ENCODE measurements at places on chromosomes 5 and 9.
A peak's percentile ranks its signal among the peaks of the same experiment; 100 is the strongest.

DNA sequence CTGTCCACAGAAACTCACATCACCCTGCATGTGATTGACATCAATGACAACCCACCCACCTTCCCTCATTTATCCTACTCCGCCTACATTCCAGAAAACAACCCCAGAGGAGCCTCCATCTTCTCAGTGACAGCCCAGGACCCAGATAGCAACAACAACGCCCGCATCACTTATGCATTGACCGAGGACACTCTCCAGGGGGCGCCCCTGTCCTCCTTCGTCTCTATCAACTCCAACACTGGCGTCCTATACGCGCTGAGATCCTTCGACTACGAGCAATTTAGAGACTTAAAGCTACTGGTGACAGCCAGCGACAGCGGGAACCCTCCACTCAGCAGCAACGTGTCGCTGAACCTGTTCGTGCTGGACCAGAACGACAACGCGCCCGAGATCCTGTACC, 1.7 kb downstream of the PCDHGA3 start:
- DNase-seq: no peak

DNA sequence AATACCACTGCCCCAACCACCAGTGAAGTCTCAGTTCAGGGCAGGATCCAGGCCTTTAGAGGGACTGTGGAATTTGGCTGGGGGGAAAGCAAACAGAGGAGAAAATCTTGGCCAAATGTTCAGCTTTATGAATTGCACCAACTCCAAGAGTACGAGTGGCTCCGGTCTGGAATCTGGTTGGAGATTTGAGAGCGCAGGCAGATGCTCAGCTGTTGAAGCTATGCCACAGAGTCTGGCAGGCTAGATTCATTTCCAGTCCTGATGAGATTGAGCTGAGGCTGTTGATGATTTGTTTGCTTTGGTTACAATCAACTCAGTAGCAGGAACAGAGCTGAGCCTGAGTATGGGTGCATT, 9.1 kb upstream of the HSPB3 start:
- DNase-seq: no peak

DNA sequence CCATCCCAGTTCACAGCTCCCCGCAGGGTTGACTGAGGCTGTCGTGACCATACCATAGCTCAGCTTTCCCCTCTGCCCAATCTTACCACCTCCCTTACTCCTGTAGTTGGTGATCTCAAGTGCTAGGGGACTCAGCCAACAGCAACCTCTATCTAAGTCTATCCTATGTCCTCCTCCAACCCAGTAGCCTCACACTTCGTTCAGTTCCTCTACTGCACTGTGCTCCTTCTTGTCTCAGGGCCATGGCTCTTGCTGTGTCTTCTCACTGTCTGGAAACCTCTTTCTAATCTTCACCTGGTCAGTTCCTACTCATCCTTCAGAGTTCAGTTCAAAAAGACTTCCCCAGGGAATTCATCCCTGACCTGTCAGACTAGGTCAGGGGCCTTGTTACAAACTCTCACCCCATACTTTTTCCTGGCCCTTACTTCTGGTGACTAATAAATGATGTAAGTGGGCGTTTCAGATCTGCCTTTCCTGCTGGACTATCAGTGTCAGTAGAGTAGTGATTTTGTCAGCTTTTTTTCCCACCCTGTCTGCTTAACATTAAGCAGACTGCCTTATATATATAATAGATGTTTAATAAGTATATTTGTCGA, 53.6 kb upstream of the NR3C1 start:
- DNase-seq: no peak

DNA sequence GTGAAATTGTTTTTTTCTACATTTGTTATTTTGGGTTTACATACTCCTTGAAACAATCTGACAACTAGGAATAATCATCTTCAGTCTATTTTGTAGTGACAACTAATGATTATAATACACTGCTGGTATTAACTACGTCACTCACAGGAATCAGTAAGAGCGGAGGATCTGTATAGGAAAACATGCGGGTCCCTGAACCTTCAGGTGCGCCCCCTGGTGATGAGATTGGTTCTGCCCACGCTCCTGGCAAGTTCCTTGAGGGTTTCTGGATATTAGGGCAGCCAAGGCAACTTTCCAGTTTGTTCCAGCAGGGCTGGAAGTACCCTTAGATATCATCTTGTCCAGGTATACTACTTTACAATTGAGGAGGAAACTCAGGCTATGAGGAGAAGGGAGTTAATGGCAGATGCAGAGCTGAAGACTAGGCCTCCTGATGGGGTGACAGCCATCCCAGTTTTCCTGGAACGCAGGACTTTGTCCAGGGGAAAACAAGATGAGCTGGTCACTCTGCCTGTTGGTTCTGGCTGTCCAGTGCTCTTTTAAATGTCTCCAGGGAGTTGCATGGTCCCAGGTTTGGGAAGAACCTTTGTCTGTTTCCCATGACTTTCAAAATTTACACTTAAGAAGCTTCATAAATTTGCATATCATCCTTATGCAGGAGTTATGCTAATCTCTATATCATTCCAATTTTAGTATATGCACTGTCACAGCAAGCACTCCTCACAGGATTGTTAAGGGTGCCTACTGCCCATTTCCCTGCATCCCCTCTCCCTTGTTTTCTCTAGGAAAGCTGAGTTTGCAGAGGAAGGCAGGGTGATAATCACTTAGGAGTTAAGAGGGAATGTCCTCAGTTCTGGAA, 14.9 kb upstream of the WNT8A start:
- DNase-seq: peak; percentile 78

DNA sequence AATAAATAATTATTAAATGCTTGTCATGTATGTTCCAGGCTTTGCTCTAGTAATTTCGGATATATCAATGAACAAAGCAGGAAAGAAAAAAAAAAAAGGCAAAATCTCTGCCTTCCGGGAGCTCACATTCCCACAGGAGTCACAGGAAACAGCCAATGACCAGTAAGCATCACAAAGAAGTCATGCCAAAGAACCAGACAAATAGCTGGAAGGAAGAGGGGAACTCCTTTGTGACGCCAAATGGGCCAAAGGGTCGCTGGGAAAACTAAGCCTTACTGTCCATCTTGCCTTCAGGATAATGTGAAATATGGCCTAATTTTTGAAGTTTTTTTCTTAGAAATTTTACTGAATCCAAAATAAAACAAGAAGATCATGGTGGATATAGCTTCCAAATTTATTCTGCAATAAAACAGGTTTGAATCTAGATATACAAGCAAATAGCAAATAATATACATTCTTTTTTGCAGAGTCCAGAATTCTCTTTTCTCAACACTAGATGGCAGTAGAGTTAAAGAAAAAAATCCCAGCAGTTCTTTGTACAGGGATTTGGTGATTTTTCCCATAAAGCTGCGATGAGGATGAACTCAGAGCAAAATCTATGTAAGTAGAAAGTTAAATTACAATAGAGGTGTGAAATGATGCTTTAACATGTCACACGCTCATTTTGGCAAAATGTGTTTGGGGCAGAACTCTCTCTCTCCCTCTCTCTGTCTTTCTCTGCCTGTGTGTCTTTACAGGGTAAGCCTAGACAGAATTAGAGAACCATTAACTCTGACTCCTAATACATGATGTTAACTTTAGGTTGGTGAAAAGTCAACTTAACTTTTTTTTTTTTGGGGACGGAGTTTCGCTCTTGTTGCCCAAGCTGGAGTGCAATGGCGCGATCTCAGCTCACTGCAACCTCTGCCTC, 60.0 kb upstream of the TUT7 start:
- DNase-seq: peak; percentile 37

DNA sequence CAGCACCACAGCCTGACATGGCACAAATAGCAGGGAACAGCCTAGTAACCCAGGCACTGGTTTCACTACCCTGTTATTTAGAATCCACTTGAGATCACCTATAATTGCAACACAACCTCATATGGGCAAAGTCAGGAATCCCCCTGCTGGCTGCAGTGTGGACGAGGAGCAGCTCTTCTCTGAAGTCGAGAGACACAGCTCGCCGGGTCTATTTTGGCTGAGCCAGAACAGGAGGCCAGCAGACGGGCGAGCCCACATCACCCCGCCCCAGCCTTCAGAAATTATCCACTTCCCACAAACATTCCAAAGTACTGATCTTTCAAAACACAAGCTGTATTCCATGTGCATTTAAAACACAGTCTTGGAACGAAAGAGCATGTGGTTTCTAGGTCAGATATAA, 179.0 kb downstream of the ROR2 start:
- no peak for DNase-seq

GRCh38 chr5:171562822-171563221, 143.4 kb downstream of the FGF18 start:
- DNase-seq: no peak

- DNase-seq: peak; percentile 36
Observed at GRCh38 chr9:35481347-35481975, 8.4 kb upstream of the RUSC2 start.

DNA sequence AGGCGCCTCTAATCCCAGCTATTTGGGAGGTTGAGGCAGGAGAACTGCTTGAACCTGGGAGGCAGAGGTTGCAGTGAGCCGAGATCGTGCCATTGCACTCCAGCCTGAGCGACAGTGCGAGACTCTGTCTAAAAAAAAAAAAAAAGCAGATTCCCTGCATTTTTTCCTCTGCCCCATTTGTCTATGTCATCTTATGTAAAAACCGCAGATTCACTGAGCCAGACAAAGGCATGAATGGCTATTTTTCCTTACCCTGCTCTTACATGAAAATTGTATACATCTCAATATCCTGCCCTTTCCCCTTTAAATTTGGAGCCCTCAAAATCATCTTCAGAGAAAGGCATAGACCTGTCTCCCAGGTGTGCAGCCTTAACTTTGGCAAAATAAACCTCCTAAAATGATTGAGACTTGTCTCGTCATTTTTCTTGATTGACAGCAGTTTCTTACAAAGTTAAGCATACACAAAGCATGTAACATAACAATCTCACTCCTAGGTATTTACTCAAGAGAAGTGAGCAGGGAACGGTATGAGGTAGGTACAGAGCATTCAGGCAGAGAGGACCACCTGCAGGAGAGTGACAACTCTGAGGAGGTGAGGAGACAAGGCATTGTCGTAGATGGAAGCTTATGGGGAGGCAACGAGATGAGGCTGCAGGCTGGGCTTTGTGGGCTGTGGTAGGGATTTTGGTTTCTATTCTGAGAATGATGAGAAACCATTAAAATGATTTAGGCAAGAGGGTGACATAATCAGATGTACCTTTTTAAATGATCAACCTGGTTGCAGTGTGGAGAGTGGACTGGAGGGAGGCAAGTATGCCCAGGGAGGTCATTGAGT, 65.7 kb upstream of the IL6ST start:
- no peak for DNase-seq

- no peak for DNase-seq
Observed at GRCh38 chr5:137731176-137731575, 4.7 kb downstream of the KLHL3 start.

GRCh38 chr5:34447424-34447823, 208.7 kb upstream of the RAI14 start:
- DNase-seq: no peak

GRCh38 chr5:143355710-143356109, 47.8 kb downstream of the NR3C1 start:
- DNase-seq: no peak

GRCh38 chr5:32403760-32404159, 40.8 kb downstream of the ZFR start:
- no peak for DNase-seq

- DNase-seq: no peak
Observed at GRCh38 chr9:73683862-73684591, 532.4 kb downstream of the ANXA1 start.

DNA sequence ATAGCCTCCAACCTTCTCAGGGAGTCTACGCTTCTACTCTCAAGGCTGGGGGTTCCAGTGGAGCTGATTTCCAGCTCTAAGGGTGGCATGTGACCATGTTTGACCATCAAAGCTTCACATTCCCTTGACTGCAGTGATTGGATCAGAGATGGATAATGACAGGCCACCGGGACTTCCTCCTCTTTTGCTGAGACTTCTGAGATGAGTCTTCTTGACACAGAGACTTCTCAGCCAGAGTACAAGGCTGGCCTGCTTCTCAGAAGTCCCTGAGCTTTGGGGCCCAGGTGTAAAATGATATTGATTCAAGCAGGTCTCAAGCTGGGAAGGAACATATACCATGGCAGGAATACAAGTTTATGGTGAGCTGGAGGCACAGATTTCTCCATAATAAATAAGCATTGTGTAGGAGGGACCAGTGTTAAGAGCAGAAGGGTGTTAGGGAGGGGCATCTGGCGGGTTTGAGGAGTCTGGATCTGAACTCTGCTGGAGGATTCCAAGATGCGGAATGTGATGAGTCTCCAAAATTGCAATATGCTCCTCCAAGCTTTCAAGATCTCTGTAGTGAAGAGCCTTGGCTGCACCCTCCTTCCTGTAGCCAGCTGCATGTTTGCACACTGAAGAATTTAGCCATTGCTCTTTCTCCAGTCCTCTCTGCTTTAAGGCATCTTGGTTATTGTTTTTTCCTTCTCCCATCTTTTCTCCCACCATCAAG, 41.7 kb upstream of the HSD17B4 start:
- DNase-seq: no peak

GRCh38 chr5:35316611-35317274, 86.5 kb upstream of the PRLR start:
- no peak for DNase-seq

- DNase-seq: no peak
Observed at GRCh38 chr5:139295346-139296057, 2.0 kb downstream of the MATR3 start.

DNA sequence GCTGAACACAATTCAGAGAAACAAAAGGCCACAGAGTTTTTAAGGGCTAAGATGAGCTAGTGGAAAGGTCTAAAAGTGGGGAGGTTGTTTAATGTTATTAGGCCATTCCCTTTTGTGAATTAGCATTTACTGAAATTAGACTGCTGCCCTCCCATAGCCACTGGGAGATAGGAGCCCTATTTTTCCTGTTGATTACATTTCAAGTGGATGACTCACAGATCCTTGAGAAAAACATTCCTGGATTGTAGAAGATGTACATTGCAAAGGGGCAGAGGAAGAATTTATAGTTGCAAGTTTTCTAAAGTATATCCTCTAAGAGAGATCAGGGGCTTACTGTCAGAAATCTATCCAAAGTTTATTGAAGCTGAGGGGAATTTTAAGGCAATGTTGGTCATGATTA, 367.1 kb upstream of the IZUMO3 start:
- DNase-seq: no peak

GRCh38 chr9:127311239-127311741, 46.7 kb downstream of the GARNL3 start:
- no peak for DNase-seq

DNA sequence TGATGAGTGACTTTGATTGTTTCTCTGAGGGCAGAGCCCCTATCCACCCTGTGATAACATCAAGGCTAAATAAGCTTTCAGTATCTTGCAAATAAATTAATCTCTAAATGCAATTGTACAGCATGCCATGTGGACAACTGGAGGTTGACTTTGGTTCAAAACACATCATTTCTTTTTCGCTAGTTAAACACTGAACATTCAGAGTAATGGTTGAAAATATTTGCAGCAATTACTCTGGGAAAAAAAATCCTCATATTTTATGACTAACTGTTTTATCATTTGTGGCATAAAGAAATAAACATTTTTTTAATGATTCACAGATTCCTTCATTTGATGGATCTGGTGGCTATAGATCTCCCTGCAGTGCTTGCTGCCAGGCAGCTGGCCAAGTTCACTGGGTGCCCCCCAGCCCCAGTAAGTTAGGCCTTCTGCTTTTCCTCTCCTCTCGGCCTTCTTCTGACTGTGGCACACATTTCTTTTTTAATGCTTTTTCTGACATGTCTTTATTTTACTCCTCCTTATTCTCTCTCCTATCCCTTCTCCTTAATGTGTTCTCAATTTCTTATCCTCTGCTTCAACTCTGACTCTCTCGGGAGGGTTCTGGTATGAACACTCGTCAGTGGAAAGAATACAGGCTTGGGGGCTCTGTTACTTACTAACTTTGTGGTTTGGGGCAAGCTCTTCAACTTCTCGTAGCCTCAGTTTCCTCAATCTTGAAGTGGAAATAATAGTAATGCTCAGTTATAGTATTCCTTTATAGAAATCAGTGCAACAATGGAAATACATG, 69.6 kb downstream of the ADAMTSL1 start:
- no peak for DNase-seq
